ENCODE measurements at places on chromosomes 4 and X.

DNA sequence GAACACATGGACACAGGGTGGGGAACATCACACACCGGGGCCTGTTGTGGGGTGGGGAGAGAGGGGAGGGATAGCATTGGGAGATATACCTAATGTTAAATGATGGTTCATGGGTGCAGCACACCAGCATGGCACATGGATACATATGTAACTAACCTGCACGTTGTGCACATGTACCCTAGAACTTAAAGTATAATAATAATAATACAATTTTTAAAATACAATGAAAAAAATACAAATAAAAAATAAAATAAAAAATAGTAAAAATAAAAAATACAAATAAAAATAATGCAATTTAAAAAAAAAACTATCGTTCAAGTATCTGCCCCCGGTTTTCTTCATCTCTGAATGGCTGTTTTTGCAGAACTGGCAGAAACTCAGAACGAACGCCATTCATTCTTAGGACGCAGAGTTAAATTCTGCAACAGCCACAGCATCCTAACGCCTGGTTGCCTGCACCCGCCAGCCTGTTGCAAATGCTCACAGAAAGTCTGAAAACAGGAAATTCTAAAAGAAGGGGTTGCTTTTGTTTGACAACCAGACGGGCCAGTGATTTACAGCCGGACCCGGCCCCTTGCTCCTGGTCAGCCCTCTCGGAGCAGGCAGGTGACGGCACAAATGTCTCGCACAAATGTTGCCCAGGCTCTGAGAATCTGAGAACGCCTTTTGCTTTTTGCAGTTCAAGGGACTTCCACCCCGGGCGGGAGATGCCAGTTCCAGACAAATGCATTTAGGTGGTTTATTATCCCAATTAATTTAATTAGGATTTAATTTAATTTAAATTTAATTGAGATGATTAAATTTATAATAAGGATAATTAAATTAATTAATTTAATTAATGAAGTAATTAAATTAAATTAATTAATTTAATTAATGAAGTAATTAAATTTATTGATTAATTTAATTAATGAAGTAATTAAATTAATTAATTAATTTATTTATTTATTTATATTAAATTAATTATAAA is 47.8 kb downstream of the CRLF2 start:
- DNase-seq: no peak

- no peak for DNase-seq
Measured at GRCh38 chr4:81684352-81684751, 212.6 kb upstream of the RASGEF1B start.

GRCh38 chr4:185396724-185397385 is at the start of gene ANKRD37:
TSS of gene ANKRD37 (plus strand) at chr4:185396841. CDS start at chr4:185396924, 83 bp downstream.
- peak; percentile 18 for DNase-seq

GRCh38 chr4:183356931-183357675 is 34.9 kb upstream of the CLDN24 start:
- no peak for DNase-seq
